Psoas muscle (tissue), 8 donors: ENCODE measurements at places on chromosomes 3 and 15. TPM values are rescaled to one million over a fixed set of nuclear protein-coding genes. Genes with fewer than 3 reads are reported as not detected.

The ADAMTSL3 gene
- total RNA-seq: 12.8 TPM

The UPK1B gene
- total RNA-seq: not detected

The C3orf49 gene
- not detected for total RNA-seq

DNA sequence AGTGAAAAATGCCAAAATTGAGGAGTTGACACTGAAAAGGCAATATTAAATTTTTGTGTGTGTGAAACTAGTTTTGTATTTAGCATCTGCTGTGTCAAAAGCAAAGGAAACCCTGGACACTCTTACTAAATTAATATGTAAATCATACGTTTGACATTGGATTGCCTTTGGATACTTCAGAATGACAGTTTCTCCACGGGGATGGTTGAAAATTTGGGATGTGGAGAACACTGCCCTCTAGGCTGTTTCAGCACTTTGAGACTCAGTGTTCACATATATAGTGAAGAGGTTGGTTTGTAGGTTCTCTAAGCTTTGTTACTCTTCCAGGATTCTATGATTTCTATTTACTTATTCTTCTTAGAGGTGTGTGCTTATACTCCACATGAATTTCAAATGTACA, 3.0 kb downstream of the ROBO2 start:
- no peaks in the 10 kb centered on the region for H3K27me3 ChIP-seq
- H3K4me1 ChIP-seq: no peaks in the 10 kb centered on the region
- H3K27ac ChIP-seq: no peak overlapping the region
- no peaks in the 10 kb centered on the region for H3K36me3 ChIP-seq
- no peak for DNase-seq
- no peak overlapping the region for H3K4me3 ChIP-seq

GRCh38 chr3:101970905-101971304, 121.6 kb downstream of the NFKBIZ start:
- no peak for DNase-seq
- no peak overlapping the region for H3K4me3 ChIP-seq
- H3K4me1 ChIP-seq: no peaks in the 10 kb centered on the region
- no peaks in the 10 kb centered on the region for H3K36me3 ChIP-seq
- no peaks in the 10 kb centered on the region for H3K27me3 ChIP-seq

GRCh38 chr3:13211605-13212210, 138.5 kb upstream of the IQSEC1 start:
- H3K4me1 ChIP-seq: no peaks in the 10 kb centered on the region
- no peaks in the 10 kb centered on the region for H3K36me3 ChIP-seq
- no peak overlapping the region for H3K27ac ChIP-seq

- DNase-seq: peak; percentile 23
- H3K4me1 ChIP-seq: no peaks in the 10 kb centered on the region
- H3K27ac ChIP-seq: peak overlapping the region; percentile 4
- H3K4me3 ChIP-seq: no peak overlapping the region
- no peaks in the 10 kb centered on the region for H3K27me3 ChIP-seq
These were observed 44.9 kb upstream of the MANF start for GRCh38 chr3:51340013-51340829.

DNA sequence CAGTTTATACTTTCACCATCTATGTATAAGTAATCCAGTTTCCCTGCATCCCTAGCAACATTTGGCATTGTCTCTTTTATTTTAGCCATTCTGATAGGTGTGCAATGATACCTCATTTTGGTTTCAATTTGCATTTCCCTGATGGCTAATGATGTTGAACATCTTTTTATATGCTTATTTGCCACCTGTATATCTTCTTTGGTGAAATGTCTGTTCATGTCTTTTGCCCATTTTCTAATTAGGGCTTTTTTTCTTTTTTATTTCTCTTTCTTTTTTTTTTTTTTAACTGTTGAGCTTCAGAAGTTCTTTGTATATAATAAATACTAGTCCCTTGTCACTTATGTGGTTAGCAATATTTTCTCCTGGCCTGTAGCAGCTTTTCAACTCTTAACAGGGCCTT, 68.9 kb downstream of the TM2D3 start:
- no peaks in the 10 kb centered on the region for H3K36me3 ChIP-seq
- H3K27ac ChIP-seq: no peak overlapping the region
- DNase-seq: no peak

DNA sequence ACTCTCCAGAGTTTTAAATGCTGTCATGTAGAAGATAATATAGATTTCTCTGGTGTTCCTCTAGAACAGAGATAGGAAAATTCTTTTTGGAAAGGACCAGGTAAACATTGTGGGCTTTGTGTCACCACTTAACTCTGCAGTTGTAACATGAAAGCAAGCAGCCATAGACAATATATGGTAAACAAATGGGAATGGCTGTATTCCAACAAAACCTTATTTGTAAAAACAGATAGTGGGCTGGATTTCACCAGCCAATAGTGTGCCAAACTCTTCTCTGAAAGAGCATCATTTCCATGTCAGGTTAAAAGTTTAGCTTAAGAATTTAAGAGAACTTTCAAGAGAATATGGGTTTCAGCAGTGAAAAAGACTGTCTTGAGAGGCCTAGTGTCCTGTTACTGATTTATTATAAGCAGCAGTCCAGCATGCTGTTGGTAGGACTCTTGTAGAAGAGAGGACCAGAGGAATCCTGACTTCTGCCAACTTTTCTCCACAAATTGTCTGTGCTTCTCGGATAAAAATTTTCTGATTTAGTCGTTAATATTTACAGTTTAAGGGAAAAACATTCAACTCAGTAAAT, 107.7 kb downstream of the TCF12 start:
- H3K27me3 ChIP-seq: no peaks in the 10 kb centered on the region
- no peaks in the 10 kb centered on the region for H3K36me3 ChIP-seq
- no peak for DNase-seq
- H3K27ac ChIP-seq: peak overlapping the region; percentile 76
- H3K4me3 ChIP-seq: no peak overlapping the region

GRCh38 chr3:46573701-46574100, 7.6 kb upstream of the LRRC2 start:
- H3K4me1 ChIP-seq: peaks cover 6% of the 10 kb centered on the region
- no peaks in the 10 kb centered on the region for H3K27me3 ChIP-seq
- no peak overlapping the region for H3K27ac ChIP-seq
- DNase-seq: no peak

- H3K4me1 ChIP-seq: peaks cover 13% of the 10 kb centered on the region
- H3K27ac ChIP-seq: peak overlapping the region; percentile 71
- DNase-seq: no peak
These were observed 394.6 kb upstream of the RORA start for GRCh38 chr15:61623746-61624145.

- no peak for DNase-seq
- no peaks in the 10 kb centered on the region for H3K4me1 ChIP-seq
- H3K4me3 ChIP-seq: no peak overlapping the region
- H3K36me3 ChIP-seq: no peaks in the 10 kb centered on the region
- H3K27me3 ChIP-seq: no peaks in the 10 kb centered on the region
These were observed 7.7 kb upstream of the DCP1A start for GRCh38 chr3:53354945-53355498.

- DNase-seq: no peak
- no peak overlapping the region for H3K27ac ChIP-seq
- no peak overlapping the region for H3K4me3 ChIP-seq
- H3K4me1 ChIP-seq: peaks cover 6% of the 10 kb centered on the region
- H3K27me3 ChIP-seq: no peaks in the 10 kb centered on the region
- no peaks in the 10 kb centered on the region for H3K36me3 ChIP-seq
These were observed 57.6 kb upstream of the FRMD4B start for GRCh38 chr3:69443457-69443920.
